Stimulated activated CD8-positive, alpha-beta memory T cell treated with anti-CD3 and anti-CD28 coated beads, Interleukin-15, amount 100 ng/mL, for 4 hours (primary cell): ENCODE measurements at places on chromosomes 4 and X.

- no peak for DNase-seq
Observed at GRCh38 chr4:122542411-122543236, 78.2 kb downstream of the IL21 start.

DNA sequence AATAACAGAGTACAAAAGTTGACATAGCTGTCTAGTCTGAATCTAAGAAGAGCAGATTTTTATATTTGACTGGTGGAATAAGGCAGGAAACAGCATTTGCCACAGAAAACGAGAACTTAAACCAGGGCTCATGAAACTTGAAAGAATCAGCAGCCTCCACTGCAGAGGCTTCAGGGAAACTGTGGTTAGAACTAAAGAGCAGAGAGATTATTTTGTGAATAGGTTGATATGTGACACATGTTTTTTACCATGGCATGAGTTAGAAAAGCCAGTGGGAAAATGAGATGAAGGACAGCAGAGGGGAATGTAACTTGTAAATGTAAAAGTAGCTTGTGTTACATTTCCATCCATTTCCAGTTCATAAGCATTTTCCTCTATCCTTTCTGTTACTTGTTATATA is 63.7 kb upstream of the CAMK2D start:
- no peak for DNase-seq

DNA sequence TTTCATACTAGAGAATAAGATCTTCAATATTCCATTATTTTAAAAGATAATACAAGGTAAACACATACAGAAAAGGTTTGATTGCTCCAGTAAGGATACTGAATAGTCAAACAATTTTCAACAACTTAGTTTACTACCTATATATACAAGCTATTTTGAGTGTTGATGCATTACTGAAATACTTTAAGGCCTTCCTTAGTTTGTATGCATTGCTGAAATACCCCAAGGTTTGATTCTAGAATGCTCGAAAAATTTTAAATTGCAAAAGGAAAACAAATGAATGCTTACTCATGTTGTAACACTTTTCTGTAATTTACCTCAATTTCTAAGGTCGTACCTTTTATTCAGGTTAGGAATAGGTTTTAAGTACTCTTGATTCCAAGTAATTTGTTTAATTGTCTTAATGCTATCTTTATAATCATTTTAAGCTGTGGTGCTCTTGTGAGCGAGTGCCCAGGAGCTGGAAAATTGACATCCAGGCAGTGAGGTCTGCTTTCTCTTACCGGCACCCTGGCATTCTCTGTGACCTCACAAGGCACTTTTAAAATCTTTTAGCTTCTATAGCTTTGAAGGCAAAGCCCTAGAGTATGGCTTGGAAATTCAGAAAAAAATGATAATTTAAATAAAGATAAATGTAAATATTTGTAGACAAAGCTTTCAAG is 114.0 kb downstream of the BMPR1B start:
- DNase-seq = no peak

GRCh38 chr4:20646287-20646686 is 54.0 kb upstream of the PACRGL start:
- DNase-seq = no peak

DNA sequence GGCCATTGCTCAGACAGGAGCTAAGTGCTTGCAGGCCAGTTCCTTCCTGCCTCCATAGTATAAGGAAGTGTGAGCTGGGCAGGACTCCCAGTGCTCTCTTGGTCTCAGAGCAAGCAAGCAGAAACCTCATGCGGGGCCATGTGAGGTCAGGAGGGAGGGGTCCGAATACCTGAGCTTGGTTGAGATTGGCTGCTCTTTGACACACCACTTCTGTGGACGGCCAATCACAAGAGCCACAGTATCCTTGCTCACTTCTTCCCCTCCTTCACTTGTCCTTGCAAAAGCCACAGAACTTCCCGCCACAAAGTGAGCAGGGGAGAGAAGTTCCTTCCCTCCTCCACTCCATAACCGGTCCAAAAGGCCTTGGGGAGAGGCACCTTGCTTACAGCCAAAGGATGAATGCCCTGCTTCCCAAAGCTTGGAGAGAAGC is 56.7 kb downstream of the PRPS1 start:
- no peak for DNase-seq

DNA sequence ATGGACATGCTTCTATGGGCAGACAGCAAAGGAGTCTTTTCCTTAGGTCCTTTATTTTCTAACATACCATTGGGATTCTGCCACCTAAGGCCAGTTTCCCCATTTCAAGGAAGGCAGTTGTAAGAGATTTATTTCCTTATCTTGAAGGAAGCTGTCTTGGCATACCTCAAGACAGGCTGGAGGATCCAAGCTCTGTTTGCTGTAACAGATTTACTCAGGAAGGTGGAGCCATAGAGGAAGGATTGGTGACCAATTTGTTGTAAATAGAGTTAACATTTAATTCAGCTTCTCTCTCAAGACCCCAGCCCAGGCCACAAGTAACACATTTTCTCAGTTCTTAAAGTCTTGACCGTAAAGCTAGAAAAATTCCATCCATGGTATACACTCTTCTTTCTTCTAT is 131.6 kb upstream of the TENM3 start:
- DNase-seq = no peak

DNA sequence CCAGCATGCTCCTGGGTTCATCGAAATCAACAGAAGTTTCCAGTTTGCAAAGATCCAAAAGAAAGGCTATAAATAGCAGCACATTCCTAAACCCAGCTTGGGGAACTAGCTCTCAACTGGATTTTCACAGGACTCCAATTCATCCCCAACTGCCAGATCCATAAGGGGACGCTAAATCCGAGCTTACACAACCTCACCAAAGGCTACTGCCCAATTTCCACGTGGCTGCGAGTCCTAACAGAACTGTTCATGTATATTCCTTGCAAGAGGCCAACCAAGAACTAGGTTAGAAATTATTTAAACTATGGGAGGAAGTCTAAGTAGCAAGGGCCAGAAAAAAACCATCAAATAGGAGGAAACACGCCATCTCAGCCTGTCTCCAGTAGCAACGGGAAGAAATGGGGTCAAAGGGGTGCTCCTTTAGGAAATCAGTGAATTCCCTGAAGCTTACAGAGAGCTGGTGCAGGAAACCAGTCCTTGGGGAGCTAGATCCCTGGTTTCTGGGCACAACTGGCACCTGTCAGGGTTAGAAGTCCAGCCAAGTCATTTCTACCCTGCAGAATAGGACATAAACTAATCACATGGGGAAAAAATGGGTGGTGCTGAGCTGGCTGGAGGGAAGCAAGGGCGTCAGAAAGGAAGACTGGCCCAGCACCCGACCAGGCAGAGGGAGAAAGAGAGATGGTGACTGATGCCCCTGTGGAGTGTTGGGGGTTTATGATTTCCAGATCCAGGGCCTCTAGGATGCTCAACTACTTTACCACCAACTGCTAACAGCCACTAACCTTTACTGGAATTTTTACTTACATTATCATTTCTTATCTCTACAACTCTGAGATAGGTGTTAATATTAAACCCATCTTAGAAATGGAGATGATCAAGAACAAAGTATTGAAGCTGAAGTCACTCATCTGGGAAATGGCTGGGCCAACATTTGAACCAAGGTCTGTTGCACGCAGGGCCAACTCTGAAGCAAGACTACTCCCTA is 20.5 kb downstream of the RELL1 start:
- no peak for DNase-seq

DNA sequence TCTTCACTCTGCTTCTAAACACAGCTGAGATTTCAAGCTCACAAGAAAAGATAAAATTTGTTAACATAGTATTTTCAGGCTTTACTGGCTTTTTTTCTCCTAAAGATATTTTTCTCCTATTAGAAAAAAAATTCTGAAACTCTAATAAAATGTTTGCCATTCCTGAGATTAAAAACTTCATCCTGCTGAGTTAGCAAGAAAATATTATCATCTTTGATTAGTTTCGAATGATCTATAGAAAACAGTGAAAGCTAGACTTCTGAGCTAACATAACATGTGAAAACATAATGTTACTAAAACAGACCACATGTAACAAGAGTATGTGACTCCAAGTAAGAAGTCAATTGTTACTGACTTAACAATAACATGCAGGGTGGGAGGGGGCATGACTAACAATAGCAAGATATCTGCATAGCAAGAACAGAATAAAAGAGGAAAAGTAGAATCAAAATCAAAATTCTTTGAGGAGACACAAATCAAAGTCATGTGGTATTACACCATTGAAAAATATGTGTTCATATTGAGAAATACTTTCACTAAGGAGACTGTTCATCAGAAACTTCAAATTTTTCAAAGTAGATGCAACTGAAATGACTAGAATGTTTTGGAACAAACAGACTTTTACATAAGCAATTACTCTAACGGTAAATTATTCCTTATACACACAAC is 14.5 kb downstream of the TBCK start:
- DNase-seq = no peak

- no peak for DNase-seq
Observed at GRCh38 chrX:145813081-145813480, 4.5 kb upstream of the SLITRK2 start.

DNA sequence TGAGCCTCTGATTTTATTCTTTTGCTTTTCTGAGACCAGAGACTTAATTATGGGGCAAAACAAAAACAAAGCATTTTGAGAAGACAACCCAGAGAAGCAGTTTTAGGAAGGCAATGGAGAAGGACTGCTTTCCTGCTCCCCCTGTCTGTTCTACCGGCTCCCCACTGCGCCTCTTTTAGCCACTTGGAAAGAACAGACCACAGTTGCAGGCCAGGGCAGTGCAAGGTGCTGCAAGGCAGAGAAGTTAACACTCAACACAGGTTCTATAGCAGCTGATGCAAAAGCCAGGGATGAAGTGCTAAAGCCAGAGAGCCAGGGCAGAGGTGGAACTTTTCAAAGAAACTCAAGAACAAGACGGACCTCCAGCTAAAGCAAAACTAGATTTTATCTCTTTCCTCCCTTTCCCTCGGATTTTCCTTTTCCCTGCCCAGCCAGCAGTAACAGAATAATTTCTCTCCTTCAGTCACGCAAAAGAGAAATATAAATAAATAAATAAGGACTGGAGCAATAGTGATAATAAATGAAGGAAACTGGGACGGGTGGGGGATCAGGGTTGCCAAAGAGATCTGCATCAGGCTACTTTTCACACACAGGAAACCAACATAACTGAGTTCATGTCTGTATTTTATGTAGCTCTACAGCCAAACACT is 10.4 kb downstream of the SH3RF1 start:
- no peak for DNase-seq

GRCh38 chrX:4091046-4091760 is 377.8 kb upstream of the PRKX start:
- no peak for DNase-seq

DNA sequence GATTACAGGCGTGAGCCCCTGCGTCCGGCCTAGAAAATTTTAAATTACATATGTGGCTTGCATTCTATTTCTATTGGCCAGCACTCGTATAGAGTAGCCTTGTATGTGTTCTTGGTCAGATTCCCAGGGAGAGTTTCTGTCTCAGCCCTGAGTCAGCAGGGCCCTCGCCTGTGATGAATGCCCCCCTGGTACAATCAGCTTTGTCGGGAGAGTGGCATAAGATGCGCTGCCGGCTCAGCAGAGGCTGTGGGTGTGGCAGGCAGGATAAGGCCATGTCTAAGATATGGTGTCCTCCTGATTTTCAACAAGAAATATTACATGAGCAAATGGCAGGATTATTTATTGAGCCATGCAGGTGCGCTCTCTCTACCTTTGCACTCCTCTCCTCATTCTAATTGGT is 1.6 kb upstream of the REELD1 start:
- no peak for DNase-seq

GRCh38 chr4:103067841-103068547 is 8.6 kb downstream of the SLC9B2 start:
- no peak for DNase-seq

GRCh38 chr4:113406723-113407016 is 354.9 kb downstream of the CAMK2D start:
- DNase-seq = no peak

DNA sequence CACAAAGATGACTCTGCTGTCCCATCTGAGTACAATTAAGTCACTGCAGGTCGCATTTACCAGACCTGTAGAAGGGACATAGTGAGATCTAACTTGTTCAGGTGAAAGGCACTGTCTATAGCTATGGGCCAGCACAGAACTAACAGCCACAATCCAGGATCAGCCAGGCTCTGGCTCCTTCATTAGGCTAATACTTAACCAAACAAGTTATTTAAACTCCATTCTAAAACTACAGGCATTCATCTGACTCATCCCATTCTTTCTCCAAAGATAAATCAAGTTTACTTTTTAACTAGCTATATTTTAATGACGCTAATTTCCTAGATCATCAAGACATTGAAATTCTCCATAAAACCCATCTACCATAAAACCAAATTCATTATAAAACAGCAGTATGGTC is 62.5 kb downstream of the STX18 start:
- DNase-seq = no peak
